ENCODE measurements at places on chromosomes 4 and X.

- no peak for DNase-seq
Observed at GRCh38 chr4:87862236-87862635, 29.5 kb downstream of the MEPE start.

- DNase-seq = no peak
Observed at GRCh38 chr4:21649391-21650090, 299.0 kb downstream of the KCNIP4 start.

- DNase-seq = no peak
Observed at GRCh38 chrX:49037883-49038475, 5.2 kb downstream of the TFE3 start.

DNA sequence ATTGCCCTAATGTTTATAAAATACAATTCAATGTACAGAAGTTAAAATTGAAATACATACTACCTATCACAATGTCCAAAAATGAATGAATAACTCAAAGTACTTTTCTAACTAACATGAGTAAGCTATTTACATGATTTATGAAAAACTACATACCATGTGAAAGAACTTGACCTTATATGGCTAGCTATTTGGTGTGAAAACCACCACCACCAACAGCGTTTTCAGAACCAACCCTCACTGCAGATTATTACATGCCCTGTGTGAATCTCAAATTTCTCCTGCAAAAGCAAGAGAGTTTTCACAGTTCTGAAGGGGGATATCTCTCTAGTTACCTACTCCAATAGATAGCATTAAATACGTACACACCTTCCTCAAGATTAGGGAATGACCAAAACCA lies 198.5 kb downstream of the SPATA18 start:
- DNase-seq = no peak

DNA sequence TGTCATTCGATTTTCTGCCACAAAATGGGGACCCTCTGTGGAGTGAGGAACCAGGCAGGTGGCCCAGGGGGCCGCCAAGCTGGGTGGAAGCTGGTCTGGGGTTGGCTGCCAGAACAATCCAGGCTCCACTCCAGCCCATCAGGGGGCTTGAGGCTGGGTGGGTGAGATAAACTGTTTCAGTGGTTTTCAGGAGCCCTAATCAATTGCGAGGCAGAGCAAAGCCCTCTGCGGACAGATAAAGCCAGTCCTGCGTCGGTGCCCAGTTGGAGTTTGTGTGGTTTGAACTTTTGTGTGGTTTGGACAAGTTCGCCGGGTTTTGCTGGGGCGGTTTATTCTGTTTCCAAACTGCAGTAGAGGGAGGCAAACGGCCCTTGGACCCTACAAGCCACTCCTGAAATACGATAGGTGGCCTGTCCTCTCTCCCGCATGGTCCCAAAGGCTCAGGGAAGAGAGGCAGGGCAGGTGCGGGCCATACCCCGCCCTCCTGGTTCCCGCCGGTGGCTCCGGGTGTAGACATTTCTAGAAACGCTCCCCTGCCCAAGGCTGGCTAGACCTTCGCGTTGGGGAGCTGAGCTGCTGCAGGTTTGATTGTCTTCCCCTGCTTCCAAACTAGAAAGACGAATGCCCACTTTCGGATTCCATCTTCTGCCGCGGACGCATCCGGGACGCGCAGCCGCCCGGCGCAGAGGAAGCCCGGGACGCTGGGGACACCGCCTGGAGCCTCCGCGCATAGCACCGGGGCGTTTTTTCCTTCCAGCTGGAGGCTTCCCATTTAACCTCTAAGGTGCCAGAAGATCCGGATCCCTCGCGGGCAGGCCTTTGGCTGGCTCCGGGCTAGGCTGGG lies 169.0 kb upstream of the BCOR start:
- DNase-seq = peak; percentile 64

GRCh38 chr4:177107288-177107921 lies 202.3 kb upstream of the NEIL3 start:
- peak; percentile 10 for DNase-seq

DNA sequence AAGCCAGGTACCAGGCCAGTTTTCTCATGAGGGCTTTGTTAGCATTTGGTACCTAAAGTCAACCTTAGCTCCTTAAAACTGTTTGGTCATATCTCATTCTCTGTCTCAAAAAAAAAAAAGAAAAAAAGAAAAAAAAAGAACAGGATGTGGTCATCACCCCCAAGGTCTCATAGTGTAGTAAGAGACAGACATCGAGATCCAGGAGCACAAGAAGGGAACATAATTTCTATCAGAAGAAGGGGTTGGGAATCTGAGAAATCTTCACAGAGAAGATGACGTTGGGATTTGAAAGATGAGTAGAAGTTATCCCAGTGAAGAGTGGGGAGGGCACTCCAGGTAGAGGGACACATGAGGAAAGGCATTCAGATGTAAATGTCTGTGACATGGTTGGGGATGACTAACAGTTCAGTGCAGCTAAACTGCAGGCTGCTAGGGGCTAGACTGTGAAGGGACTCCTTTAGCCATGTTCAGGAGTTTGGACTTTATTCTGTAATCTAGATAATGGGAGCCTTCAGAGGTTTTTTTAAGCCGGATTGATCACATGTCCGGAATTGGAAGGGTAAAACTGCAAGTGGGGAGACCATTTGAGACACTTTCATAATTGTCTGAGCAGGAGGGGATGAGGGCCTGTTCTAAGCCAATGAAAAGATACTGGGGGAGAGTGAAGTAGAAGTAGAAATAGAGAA lies 26.9 kb upstream of the GJB1 start:
- DNase-seq = no peak

- DNase-seq = peak; percentile 54
Observed at GRCh38 chr4:124713185-124713592, 657 bp upstream of the ANKRD50 start.

DNA sequence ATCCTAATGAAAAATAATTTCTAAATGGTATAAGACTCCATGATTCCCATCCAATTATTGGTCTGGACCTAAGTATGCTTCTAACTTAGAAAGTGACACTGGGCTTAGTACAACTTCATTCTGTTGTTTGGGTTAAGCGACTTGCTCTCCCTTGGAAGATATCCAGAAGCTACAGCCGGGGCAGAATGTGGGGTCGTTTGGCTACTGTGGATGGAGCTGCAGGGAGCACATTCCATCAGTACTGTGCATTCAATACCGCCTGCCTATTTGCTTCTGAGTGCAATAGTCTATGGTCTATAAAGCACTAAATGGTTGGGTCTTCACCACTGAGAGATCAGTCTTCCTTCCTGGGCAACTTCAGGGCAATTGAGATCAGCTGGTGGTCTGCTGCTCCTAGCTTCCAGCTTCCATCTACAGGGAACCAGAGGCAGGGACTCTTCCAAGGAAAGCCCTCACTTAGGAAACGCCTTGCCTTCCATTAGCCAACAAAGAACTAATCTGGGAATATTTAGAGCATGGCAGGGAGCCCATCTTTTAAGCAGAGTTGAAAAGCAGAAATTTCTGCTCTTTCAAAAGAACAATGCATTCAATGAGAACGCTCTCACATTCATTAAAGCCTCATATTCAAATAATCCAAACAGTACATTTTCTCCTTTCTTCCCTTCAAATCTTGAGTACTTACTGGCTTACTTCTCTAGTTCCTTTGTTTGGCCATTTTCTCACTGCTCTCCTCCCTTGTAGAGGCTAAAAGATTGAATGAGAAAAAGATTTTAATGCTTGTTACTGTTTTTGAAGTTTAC lies 1049.9 kb upstream of the TENM3 start:
- DNase-seq = no peak

GRCh38 chr4:28010577-28011240 lies 1150.1 kb downstream of the STIM2 start:
- DNase-seq = no peak
